ENCODE measurements at places on chromosomes 7 and 10.

- no peak for DNase-seq
Observed at GRCh38 chr7:80641548-80641947, 3.1 kb downstream of the CD36 start.

GRCh38 chr7:38398725-38399321 is 125.4 kb upstream of the TARP start:
- peak; percentile 73 for DNase-seq

DNA sequence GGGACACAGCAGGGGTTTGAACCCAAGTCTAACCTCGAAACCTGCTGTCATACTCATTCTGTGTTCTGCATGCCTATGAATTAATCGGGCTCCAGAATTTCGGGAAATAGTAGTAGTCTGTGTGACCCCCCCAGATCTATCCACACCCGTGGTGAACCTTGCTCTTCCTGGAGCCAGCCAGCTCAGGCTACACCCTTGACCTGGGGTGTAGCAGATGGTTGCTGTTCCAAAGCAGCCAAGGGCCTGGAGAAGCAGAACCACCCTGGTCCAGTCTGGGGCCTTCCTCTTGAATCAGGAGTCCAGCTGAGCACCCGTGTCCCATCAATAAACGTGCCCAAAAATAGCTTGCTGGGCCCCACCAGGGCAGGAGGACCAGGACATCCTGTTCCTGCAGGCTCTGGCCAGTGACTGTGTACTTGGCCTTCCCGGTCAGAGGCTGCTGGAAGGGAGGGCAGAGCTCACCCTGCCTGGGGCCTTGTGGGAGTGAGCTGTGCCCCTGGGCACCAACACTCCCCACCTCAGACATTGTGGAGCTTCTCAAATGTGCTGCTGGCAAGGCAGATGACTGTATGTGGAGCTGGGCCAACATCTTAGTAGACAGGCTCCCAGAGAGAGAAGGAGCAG is 101.2 kb upstream of the ZNF716 start:
- no peak for DNase-seq

- DNase-seq, result peak; percentile 38
Observed at GRCh38 chr7:30920021-30920583, 8.4 kb downstream of the AQP1 start.

- DNase-seq, result no peak
Observed at GRCh38 chr10:44196008-44196320, 188.9 kb downstream of the CXCL12 start.

- DNase-seq, result no peak
Observed at GRCh38 chr7:8514781-8515519, 81.5 kb downstream of the NXPH1 start.

GRCh38 chr7:129762387-129762969 is 151.0 kb downstream of the NRF1 start:
- no peak for DNase-seq

DNA sequence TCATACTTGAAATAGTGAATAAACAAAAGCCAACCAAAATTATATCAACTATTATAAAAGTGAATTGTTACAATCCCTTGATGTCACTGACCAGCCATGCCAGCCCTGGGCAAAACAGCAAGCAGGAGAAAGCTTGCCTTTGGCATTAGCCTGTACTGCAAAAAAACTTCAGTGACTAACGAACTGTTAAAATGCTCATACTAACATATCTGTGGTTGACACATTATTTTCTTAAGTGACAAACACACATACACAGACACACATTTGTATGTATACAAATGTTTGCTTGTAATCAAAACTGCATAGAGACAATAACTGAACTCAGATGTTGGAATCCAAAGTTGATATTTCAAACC is 29.5 kb downstream of the CHCHD3 start:
- DNase-seq, result no peak

GRCh38 chr7:88801046-88801445 is 5.5 kb upstream of the TEX47 start:
- DNase-seq, result no peak

GRCh38 chr7:132082394-132082793 is 493.9 kb downstream of the PLXNA4 start:
- no peak for DNase-seq

GRCh38 chr7:20647908-20648776 is 32.7 kb downstream of the ABCB5 start:
- DNase-seq, result no peak

DNA sequence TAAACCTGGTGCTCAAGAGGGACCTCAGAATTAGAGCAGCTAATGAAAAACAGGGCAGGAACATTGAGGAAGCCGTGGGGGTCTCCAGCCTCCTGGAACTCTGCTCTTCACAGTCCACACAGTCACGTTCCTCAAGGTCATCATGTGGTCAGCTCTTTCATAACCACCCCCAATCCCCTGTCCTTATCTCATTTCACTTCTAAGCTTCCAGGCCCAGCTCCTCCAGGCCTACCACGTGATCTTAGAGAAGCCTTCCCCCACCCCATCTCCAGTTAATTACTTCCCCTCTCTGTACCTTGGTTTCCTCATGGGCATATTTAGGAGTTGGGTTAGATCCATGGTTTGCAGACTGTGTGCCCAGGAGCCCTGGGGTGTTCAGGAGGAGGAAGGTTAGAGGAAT is 106.4 kb upstream of the TCF7L2 start:
- DNase-seq, result no peak

- no peak for DNase-seq
Observed at GRCh38 chr7:69564454-69565417, 33.5 kb upstream of the AUTS2 start.

DNA sequence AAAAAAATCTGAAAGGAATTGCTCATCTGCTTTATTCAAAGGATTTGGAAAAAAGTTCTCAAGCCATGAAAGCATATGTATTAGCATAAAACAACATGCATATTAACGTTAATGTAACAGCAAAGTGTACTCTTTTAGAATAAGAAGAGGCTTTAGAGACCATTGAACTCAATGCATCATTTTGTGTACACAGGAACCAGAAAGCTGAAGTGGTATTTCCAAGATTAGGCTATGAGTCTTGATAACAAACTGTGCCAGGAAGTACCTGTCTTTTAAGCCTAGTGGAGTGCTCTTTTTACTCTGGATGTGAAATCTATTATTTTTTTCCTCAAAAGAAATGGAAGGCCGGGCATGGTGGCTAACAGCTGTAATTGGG is 164.2 kb downstream of the THSD7A start:
- DNase-seq, result no peak

DNA sequence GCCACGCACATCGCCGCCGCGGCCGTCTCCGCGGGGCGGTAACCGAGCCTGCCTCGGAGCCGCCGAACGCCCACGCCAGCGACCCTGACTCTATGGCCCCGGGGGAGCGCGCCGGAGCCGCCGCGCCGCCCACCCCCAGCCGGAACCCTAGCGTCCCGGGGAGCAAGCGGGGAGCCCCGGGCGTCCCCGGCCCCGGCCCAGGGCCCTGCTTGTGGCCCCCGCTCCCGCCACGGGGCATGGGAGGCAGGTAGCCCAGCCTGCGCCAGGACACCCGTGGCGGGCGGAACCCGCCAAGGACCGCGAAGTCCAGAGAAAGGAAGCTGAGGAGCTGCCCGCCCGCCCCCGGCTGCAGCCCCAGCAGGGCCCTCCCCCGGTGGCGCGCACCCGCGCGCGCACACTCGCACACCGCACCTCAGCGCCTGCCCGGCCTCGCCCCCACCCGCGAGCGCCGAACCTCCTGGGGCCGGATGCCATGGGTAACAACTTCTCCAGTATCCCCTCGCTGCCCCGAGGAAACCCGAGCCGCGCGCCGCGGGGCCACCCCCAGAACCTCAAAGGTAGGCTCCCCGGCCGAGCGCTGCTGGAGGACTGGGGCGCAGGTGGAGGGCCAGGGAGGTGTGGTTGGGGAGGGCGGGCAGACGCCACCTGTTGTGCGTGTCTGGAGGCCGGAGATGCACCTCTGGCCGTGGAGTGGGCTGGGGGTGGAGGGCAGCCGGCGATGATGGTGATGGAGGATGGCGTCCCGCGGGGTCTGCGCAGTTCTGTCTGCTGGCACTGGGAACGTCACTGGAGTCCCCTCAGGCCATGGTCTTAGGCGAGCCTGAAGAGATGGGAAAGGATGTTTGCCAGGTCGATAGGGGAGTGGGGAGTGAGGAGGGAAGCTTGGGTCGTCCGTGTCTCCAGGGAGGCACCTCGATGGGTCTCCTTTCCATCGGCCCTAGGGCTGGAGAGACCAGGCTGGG is 692 bp downstream of the NEURL1 start:
- DNase-seq, result no peak

DNA sequence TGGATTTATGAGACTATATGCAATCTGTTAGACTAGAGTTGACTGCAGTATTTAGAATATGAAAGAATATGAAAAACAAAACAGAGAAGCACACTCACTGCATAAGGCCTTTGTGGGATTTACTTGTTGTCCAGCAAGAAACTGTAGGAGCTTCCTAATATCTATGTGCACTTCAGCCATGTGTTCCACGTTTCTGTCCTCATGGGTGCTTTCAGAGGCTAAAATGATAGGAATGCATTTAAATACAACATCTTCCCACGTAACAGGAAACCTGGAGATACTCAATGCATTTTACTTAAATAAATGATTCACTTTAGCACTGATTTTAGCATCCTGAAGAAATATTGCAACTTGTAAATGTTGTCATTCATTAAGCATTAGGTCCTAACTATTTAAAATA is 11.7 kb downstream of the HUS1 start:
- DNase-seq, result no peak

DNA sequence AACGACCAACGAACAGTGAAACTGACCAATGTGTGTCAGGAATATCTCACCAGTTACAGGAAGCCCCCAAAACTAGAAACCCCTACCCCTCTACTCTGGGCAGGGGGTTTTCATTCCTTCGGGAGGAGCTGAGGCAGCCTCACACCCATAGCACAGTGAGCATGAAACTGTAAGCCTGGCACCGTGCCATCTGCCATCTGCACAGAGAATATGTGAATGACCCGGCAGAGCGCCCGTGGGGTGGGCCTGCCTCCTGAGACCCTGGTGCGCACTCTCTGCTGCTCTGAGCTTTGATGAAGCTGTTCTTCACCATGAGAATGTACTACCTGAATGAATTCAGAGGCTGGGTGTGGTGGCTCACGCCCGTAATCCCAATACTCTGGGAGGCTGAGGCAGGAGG is 27.1 kb downstream of the DAGLB start:
- DNase-seq, result no peak

- DNase-seq, result no peak
Observed at GRCh38 chr10:8912108-8912507, 857.6 kb downstream of the GATA3 start.

DNA sequence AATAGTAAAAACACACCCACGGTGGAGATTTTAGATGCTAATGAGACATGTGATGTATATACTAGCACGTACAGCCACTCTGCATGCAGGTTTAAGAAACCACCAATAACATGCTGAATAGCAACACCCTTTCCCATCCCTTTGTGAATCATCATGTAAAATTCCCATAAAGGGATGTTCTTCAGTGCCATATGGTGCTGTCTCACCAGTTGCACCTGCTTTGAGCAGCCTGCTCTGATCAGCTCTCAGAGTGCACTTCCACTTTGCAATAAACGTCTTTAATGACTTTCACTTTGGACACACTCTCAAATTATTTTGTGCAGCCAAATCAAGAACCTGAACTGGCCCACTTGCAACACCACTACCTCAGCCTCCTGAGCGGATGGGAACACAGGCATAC is 615.0 kb downstream of the ANKRD7 start:
- no peak for DNase-seq

GRCh38 chr7:605661-606450 is 86.2 kb upstream of the PDGFA start:
- no peak for DNase-seq

- no peak for DNase-seq
Observed at GRCh38 chr10:66058594-66058993, 867.2 kb upstream of the LRRTM3 start.

DNA sequence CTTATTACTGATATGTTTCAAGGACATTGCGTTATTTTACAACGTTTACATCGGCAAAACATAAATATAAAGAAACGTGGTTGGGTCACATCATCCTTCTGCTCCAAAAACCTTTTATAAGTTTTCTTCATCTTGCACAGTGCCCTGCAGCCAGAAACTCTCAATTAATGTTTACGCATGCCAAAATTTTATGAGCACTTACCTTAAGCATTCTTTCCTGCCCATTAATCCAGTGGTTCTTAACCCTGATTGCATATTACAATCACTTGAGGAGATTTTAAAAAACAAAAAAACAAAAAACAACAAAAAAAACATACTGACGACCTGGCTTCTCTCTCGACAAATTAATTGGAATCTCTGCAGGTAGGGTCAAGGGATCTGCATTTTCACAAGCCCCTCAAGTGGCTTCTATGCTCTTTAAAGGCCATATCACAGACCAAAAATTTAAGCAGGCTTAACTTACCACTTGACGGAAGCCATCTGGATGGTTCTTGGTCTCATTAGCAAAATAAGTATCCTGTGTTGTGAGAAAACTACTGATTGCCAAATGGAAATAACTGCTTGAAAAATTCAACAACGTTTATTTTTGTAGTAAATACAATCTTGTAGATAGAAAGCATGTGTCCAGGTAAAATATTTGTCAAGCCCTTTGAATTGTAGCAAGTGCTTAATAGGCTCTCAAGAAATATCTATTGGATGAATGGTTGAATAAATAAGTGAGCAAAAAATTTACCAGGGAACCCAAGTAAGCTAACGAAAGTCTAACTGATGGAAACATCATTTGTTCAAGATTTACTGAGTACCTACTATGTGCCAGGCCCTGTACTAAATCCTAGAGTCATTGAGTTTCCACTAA is 30.9 kb upstream of the SLC16A12 start:
- no peak for DNase-seq

GRCh38 chr7:47738563-47739166 is 156.8 kb upstream of the TNS3 start:
- no peak for DNase-seq

DNA sequence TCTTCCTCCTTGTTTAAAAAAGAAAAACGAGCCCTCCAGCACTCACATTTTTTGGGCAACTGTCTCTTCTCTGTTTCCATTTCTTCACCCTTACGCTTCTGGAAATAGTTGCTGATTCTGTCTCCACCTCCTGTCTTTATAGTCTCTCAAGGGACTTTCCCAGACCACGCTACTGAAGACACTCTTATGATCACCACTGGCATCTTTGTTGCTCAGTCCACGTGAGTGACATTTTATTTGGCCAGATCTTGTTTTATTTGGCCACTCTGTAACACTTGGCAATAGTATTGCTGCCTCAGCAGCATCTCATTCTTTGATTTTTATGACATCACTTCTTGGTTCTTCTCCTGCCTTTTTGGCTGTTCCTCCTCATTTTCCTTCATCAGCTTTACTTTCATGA is 21.6 kb upstream of the NME8 start:
- DNase-seq, result no peak

DNA sequence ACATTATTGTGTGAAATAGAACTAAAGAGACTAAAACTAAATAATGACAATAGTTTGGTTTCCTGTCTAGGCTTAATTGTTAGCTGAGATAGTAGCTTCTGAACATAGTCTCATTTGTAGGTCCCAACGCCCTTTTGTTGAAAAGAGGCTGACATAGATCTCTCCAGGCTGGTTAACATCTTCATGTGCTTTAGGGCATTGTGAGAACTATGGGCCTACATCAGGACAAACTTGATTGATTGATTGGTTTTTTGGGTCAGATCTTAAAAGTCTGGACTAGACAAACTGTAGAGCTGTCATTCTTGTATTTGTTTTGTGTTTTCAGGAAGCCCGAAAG is 869 bp downstream of the CHCHD1 start:
- no peak for DNase-seq

All from sciatic nerve (tissue), 2 donors.